Thymus (tissue), 14 donors: ENCODE measurements at places on chromosomes 6 and 20. TPM values are rescaled to one million over a fixed set of nuclear protein-coding genes. Genes with fewer than 3 reads are reported as not detected.

- DNase-seq, result no peak
These were observed 50.6 kb upstream of the SLC2A12 start for GRCh38 chr6:134103006-134103405.

KIAA0408 gene
- total RNA-seq, result 0.52 TPM

MED23 gene
- 31.8 TPM for total RNA-seq

GPR6 gene
- not detected for total RNA-seq

PPP1R16B gene
- total RNA-seq, result 16.8 TPM

DNA sequence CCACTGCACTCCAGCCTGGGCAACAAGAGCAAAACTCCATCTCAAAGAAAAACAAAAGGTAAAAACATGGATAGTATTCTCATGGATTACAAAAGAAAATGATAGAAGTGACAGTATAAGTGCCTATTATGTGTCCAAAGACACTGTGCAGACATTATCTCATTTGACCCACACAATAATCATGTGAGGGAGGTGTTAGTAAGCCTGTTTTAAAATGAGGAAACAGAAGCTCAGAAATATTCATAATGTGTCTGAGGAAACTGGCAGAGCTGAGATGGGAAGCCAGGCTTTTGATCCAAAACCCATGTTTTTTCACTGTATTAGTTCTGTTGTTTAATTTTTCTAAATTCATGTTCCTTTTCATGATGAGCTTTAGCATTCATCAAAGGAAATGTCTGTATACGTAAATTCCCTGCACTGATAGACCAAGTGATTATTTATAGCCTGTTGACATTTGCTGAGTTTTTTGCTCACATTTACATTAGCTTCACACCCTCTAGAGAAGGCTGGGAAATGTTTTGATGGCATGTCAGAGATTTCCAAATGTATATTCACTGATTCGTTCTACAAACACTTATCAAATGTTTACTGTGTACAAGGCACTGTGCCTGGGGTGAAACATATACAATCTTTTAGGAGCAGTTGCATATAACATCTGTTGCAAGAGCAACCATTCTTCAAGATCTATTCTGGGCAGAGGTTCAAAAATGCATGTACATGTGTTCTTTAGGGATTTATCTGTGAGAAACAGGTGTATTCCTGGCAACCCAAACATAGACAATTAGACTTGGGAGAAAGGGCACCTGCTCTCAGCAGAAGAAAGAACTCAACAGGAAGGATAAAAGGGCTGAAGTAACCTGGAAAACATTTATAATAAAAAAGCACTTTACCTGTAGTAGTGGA, 331.5 kb downstream of the SAMD5 start:
- DNase-seq, result no peak

DNA sequence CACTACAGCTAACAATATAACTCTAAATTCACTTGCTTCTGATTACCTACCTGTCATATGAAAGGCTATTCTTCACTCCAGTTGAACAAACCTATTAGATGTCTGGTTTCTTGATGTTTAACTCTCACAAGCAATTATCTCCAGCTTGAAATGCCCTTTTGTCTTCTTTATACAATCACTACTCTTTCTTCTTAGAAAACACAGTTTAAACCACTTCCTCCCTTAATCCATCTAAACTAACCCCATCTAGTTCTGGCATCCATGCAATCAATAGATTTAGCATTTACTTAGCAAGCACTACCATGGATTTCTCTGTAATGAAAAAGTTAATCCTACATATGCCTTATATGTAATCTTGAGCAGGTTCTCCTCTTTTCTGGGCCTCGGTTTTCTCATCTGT, 127.3 kb downstream of the ATXN1 start:
- DNase-seq, result no peak
